Activated CD4-positive, alpha-beta T cell treated with anti-CD3 and anti-CD28 coated beads, Interleukin-2, amount 10 ng/mL, durations not matched to agents 24 days and 14 days (primary cell): ENCODE measurements at places on chromosomes 5 and 9. TPM values are rescaled to one million over a fixed set of nuclear protein-coding genes. Genes with fewer than 3 reads are reported as not detected.

FOXD1 gene
- 0.09 and 0.14 TPM in 2 replicates for total RNA-seq

OR1J2 gene
- total RNA-seq, result not detected in 2 replicates

GRCh38 chr9:69519470-69520240, 152.5 kb downstream of the APBA1 start:
- no peak for DNase-seq
- H3K4me1 ChIP-seq, result peaks cover 25% of the 10 kb centered on the region
- H3K27ac ChIP-seq, result no peak overlapping the region

UGCG gene
- total RNA-seq, result 19.9 and 22.4 TPM in 2 replicates

GRCh38 chr9:97526895-97527575, 25.6 kb downstream of the TMOD1 start:
- no peaks in the 10 kb centered on the region for H3K27me3 ChIP-seq
- no peak for DNase-seq
- H3K36me3 ChIP-seq, result no peaks in the 10 kb centered on the region
- peaks cover 7% of the 10 kb centered on the region for H3K4me1 ChIP-seq
- no peak overlapping the region for H3K27ac ChIP-seq

KCNIP1 gene
- total RNA-seq, result not detected in 2 replicates

DNA sequence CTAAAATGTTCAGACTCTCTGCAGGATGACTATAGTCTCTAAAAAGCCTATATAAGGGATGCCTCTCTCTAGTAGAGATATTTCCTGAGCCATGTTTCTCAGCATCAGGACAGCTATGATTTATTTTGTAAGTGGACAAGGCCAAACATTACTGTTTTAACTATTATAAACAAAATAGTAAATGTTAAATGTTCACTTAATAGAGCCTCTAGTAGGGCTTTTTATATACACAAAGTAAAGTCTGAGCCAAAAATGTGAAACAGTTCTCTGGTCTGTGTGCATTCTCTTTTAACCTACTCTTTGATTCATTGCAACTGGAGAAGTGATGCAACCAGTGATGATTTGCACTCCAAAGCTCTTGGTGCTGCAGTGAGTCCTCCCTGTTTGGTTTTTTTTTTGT, 220.5 kb downstream of the GDNF start:
- no peaks in the 10 kb centered on the region for H3K27me3 ChIP-seq
- no peak for DNase-seq
- peaks cover 6% of the 10 kb centered on the region for H3K36me3 ChIP-seq
- H3K4me1 ChIP-seq, result no peaks in the 10 kb centered on the region
- no peak overlapping the region for H3K27ac ChIP-seq
- H3K4me3 ChIP-seq, result no peak overlapping the region

DNA sequence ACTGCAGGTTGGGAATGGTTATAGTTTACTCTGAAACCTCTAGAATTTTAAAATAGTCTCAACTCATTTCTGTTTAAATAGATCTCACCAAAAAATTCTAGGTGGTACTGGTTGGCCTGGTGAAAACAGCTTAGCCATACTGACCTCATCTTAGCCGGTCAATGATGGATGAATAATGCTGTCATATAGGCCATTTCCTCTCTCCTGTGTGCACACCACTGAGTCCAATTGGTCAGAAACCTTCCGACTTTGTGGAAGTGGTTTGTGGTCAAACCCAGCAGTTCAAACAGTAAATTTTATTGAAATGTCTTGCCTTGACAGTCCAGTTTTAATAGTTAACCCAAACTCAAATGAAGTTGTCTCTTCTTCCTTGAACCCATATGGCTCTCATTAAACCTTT, 98.6 kb downstream of the GIN1 start:
- no peak overlapping the region for H3K27ac ChIP-seq
- DNase-seq, result no peak
- H3K36me3 ChIP-seq, result peaks cover 19% of the 10 kb centered on the region
- no peak overlapping the region for H3K4me3 ChIP-seq
- no peaks in the 10 kb centered on the region for H3K27me3 ChIP-seq

GRCh38 chr5:109532773-109533364, 123.1 kb upstream of the PJA2 start:
- H3K36me3 ChIP-seq, result no peaks in the 10 kb centered on the region
- no peaks in the 10 kb centered on the region for H3K27me3 ChIP-seq
- no peaks in the 10 kb centered on the region for H3K4me1 ChIP-seq
- no peak for DNase-seq
- H3K27ac ChIP-seq, result no peak overlapping the region
- no peak overlapping the region for H3K4me3 ChIP-seq

DNA sequence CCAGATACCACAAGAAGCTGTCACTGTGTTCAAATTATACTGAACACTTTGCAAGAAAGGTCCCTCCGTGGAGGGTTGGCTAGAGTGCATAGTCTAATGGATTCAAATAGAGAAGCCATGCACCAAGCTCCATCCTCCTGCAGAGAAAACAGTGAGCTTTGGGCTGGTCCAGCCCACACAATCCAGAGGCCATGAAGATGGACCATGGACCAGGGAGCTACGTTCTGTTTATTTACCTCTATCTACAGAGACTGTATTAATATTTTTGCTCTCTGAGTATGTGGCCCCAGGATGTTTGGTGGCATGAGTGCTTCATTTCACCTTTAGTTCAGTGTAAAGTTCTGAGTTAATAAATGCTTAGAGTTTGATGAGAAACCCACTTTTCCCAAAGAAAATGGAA, 114.8 kb upstream of the PJA2 start:
- no peak overlapping the region for H3K27ac ChIP-seq
- no peak overlapping the region for H3K4me3 ChIP-seq
- DNase-seq, result no peak
- no peaks in the 10 kb centered on the region for H3K4me1 ChIP-seq
- no peaks in the 10 kb centered on the region for H3K27me3 ChIP-seq
- no peaks in the 10 kb centered on the region for H3K36me3 ChIP-seq

NDFIP1 gene
- total RNA-seq, result 114 and 122 TPM in 2 replicates

FYB1 gene
- total RNA-seq, result 84.9 and 93.7 TPM in 2 replicates

RAB3C gene
- total RNA-seq, result not detected in 2 replicates

C1QTNF2 gene
- total RNA-seq, result not detected in 2 replicates

LCN9 gene
- total RNA-seq, result not detected in 2 replicates

- no peak overlapping the region for H3K27ac ChIP-seq
- no peak overlapping the region for H3K4me3 ChIP-seq
- H3K36me3 ChIP-seq, result peaks cover 31% of the 10 kb centered on the region
- H3K27me3 ChIP-seq, result no peaks in the 10 kb centered on the region
These were observed 36.2 kb downstream of the MCCC2 start for GRCh38 chr5:71623221-71623794.

DNA sequence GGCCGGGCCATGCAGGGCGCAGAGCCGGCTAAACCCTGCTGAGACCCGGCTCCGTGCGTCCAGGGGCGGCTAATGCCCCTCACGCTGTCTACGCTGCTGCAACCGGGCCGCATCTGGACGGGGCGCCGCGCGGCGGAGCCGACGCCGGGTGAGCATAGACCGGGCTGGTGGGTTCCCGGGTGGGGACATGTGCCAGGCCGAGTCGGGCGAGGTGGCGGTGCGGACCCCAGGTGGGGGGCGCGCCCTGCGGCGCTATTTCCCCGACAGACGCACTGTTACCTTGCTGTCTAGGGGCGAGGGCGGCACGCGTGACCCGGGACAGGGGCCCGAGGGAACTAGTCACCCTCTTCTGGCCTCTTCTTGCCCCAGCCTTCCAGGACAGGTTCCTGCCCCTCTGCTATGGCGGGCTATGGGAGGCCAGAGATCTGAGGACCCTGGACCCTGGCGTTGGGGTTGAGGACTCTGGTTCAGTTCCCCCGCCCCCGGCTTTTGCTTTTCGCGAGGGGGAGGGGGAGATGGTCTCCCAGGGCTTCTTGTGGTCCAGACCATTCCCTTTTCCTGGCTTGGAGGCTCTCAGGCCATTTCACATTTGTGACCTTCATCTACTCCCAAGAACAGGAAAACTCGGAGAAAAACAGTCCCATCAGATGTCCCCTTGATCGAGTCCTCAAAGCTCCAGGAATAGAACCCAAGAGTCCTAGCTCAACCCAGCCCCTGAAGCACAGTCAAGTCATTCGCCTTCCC, 536 bp downstream of the SLC27A4 start:
- no peaks in the 10 kb centered on the region for H3K27me3 ChIP-seq
- peaks cover 12% of the 10 kb centered on the region for H3K36me3 ChIP-seq
- peak overlapping the region; percentile 86 for H3K27ac ChIP-seq
- no peak for DNase-seq
- H3K4me3 ChIP-seq, result peak overlapping the region; percentile 88

SLC23A1 gene
- 1.8 and 2.1 TPM in 2 replicates for total RNA-seq
